ENCODE measurements at places on chromosomes 5 and 9.

DNA sequence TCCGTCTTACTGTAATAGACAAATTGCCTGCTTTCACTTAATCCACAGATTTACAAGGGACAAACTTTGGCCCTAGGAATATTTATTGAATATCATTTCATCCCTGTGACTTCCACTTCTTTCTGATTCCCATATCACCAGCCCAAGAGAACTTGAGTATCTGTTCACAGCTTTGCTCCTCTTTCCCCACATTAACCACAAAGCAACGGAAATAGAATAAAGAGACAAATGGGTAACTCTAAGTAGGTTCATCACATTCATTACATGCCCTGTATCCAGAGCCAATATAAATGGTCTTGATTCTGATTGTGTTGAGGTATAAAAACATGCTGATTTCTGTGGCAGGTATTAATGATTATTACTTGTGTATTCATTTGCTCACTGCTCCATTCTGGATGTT, 41.9 kb downstream of the TMEM252 start:
- DNase-seq = no peak

GRCh38 chr5:167393358-167393757, 898.1 kb upstream of the WWC1 start:
- DNase-seq = no peak

DNA sequence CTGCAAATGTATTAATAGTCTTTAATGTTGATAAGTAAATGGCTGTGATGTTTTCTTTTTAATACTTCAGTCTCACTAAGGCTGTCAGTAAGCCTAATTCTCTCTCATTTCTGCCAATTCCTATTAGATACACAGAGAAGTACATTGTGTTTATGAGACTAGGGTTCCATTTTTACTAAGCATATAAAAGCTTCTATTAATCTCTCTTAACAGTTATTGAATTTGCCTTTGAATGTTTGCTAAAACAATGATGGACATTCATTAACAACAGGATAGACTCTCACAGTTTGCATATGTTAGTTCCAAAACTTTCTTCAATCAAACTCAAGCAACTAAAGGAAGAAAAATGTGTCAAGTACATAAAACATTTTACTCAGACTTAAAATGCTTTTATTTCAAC, 659.3 kb downstream of the TLE1 start:
- no peak for DNase-seq

GRCh38 chr5:173050791-173051190, 5.4 kb upstream of the CREBRF start:
- no peak for DNase-seq

DNA sequence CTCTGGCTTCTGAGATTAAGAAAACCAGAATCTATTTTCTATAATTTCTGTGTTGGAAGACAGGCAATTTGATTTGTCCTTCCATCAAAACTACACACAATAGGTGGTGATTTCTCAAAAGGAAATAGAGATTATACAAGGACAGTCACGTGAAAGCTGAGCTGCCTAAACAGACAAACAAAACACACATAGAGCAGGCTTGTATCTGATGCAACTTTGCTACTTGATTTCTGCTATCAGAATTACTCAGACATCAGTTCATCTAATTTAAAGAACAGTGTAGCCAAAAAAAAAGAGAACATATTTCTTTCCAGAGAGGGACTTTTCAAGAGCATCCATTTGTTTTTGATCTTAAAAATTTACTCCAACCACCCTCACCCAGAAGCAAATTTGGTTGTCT, 2128.3 kb upstream of the C9orf72 start:
- DNase-seq = no peak

GRCh38 chr9:74949859-74950855, 2.6 kb downstream of the C9orf40 start:
- no peak for DNase-seq

DNA sequence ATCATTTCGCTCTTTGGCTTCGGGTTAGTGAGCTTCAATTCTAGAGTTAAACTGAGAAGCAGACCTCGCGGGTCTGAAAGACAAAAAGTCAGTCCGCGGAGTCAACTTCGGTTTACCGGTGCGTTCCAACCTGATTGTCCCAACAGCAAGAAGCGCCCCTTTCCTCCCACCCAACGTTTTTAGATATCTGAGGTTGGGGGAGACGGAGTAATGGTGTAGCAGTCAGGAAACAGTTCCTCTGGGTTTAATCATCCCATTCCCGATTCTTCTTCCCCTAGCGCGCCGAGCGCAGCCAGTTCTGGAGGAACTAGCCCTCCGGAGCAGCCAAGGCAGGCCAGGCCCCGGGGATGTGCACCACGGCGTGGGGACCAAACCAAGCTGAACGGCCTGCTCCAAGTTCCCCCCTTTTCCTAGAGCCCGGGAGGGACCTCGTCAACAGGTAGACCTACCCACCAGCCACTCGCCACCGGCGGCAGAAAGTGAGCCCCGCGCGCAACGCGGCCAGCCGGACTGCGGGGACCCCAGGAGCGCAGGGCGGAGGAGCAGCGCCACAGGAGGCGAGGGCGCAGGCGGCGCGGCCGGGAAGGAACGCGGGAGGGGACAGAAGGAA, 622 bp upstream of the ISL1 start:
- DNase-seq = peak; percentile 37

- DNase-seq = no peak
Measured at GRCh38 chr9:68780720-68781119, 75.7 kb downstream of the PIP5K1B start.

Measured in femur (tissue), 1 donor.